NCI-H1048 (cell line): ENCODE measurements at places on chromosomes 2 and 18.

DNA sequence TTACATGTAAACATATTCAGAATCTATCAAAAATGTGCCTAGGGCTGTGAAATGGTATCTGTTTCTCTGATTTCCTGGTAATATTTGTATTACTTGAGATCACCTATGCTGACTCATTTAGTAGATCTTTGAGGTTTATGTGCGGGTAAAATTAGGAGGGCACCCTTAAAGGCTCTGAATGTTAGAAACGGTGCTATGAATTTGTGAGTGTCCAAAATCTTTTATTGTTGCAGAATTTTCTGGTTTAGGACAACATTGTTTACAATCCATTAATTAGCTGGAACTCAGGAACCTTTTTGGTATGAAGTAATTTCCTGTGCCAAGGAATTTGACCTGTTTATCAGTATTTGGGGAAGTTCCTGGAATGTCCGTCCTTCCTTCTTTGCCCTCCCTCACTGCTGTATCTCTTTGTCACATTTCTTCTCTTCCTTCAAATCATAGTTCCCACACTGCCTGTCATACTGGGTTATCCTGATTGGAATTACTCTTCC is 130.5 kb downstream of the TANC1 start:
- no peak for DNase-seq

GRCh38 chr2:121316986-121317385 is 32.0 kb upstream of the TFCP2L1 start:
- no peak for DNase-seq

DNA sequence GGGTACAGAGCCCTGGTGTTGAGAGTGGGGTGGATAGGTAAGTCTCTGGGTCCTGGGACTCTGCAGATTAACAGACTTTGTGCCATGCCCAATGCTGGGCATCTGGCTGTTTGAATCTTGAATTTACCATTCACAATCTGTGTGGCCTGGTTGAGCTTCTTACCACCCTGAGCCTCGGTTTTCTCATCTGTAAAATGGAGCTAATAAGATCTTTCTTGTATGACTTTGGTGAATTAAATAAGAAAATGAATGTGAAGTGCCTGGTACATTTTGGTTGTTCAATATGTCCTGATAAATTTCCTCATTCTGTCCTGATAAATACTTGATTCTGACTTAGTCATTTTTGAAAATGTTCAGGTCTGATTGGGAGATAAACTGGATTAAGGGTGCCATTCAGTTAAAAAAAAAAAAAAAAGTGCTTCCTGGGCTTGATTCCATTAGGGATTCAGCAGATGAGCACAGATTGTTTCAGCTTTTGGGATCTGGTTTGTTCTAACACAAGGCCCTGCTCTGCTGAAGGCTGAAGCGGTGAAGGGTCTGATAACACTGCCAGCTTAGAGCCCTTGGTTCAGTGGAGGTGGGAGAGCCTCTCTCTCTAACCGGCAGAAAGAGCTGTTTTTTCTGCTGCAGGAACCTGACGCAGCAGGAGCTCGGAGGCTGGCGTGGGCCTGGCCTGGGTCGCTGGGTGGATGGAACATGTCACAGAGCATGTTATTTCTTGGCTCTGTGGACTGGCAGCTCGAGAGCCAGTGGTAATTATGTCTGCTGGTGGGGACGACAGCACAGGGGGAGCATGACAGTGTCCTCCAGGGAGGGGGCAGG is 84.5 kb upstream of the MCFD2 start:
- no peak for DNase-seq

DNA sequence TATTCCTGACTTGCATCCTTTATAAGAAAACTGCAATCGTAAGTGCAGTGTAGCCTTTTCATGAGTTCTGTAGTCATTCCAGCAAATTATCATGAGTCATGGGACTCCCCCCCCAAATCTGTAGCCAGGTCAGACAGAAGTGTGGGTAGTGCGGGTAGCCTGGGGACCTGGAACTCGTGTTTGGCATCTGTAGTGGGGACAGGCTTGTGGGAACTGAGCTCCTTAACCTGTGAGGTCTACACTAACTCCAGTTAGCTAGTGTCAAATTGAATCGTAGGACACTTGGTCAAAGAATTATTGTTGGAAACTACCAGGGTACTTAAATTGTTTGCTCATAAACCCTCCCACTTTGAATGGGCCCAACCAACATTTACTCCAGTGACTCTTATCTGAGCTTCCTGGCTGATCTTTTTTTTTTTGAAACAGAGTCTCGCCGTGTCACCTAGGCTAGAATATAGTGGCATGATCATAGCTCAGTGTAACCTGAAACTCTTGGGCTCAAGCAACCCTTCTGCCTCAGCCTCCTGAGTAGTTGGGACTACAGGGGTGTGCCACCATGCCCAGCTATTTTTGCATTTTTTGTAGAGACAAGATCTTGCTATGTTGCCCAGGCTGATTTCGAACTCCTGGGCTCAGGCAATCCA is 12.4 kb downstream of the PFN4 start:
- no peak for DNase-seq

DNA sequence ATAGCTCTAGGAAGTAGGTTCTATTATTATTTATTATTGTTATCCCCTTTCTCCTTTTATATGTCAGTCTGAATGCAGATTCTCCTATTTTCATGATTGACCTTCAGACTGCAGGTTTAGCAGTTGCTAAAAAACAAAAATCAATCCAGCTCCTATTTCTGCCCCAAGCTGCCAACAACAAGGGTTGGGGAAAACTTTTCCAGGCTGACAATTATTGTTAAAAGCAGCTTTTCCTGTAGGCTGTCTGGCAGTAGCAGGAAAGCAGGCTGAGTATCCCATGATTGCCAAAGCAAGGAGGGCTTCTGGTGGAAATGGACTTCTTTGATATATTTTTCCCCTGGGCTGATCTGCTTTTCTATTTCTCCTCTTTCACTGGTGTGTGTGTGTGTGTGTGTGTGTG is 78.0 kb upstream of the CTLA4 start:
- DNase-seq, result no peak

DNA sequence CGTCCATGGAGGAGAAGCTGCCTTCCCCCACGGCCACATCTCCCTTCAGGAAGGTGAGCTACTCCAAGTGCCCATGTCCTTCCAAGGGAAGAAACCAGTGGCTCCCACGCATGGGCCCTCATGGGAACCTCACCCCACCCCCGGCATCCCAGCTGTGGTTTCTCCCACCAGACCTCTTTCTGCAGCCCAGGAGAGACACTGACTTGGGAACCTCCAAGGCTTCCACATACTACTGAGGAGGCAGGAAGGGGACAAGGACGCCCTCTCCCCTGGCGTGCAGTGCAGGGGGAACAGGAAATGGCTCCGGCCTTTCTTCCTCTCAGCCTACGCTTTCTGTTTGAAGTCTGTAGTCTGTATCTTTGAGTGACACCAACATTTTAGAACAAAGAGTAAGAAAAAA is 104.5 kb upstream of the EPC2 start:
- DNase-seq, result no peak

DNA sequence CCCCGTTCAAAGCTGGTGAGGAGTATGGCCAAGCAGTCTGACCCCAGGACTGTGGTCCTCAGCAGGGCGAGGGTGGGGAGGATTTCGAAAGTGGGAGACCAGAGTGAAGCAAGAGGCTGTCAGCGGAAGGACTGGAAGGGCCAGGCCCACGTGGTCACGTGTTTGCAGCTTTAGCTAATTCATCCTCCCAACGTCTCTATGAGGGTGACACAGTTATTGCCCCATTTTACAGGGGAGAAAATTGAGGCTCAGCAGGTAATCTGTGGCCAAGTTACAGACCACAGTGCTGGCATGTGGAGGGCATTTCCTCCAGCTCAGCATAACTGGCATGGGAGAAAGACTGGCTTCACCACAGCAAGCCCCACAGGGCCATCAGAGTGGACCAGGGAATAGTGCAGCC is 45.4 kb upstream of the LTBP1 start:
- DNase-seq, result no peak

GRCh38 chr2:39487398-39488250 is 50.5 kb upstream of the MAP4K3 start:
- DNase-seq, result no peak

GRCh38 chr2:108534584-108535356 is 500 bp downstream of the LIMS1 start:
- no peak for DNase-seq

DNA sequence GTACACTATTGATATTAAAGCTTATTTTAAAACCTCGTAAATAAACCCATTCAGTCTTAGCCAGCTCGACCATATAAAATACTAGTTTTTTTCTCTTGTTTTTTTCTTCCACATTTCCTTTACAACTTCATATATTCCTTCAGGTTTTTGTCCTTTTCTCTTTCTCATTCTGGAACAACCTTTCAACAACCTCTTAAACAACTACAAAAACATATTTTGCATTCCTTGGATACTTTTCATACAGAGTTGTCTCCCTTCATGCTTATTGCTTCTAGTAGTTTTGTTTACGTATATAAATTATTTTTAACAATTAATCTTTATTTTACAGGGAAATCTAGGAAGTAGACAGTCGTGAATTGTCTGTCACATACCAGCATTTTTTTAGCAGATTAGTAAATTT is 41.2 kb downstream of the COMMD1 start:
- DNase-seq, result no peak

DNA sequence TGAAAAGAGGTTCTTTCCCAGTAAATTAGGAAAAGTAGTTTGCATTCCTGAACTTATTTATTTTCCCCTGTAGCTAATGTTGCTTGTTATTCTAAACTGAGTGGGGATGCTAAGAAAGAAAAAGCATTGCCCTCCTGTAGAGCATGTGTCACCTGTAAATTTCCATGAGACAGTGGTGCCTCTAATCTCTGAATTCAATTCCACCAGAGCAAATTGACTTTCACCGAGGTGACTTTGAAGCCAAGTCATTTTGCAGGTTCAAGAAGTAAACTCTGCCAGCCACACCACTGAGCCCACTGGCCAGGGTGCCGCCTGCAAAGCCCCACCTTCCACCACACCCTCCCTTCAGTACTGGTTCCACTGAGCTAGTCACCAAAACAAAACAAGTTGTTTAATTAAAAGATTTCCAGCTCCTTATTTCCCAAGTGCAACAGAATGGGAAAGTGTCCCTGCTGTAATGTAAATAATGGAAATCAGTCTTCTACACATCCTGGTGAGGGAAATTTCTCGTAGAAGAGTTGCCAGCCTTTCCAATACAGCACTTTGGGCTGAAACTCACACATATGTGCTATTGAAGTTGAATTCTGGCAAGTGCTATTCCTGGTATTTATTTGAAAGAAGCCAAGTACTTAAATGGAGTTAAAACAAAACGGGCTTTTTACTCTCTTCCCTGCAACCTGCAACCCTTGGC is 254.8 kb downstream of the RNF152 start:
- no peak for DNase-seq

GRCh38 chr2:41496908-41497307 is 550.9 kb upstream of the PKDCC start:
- no peak for DNase-seq

GRCh38 chr2:129758784-129759471 is 220.5 kb upstream of the RAB6C start:
- DNase-seq, result no peak
